Hepatocyte (in vitro differentiated cells): ENCODE measurements at places on chromosomes 16 and 17. TPM values are rescaled to one million over a fixed set of nuclear protein-coding genes. Genes with fewer than 3 reads are reported as not detected.

HYDIN gene
- total RNA-seq = 0.52 and 0.67 TPM in 2 replicates

OR1A1 gene
- total RNA-seq = not detected in 2 replicates

DNA sequence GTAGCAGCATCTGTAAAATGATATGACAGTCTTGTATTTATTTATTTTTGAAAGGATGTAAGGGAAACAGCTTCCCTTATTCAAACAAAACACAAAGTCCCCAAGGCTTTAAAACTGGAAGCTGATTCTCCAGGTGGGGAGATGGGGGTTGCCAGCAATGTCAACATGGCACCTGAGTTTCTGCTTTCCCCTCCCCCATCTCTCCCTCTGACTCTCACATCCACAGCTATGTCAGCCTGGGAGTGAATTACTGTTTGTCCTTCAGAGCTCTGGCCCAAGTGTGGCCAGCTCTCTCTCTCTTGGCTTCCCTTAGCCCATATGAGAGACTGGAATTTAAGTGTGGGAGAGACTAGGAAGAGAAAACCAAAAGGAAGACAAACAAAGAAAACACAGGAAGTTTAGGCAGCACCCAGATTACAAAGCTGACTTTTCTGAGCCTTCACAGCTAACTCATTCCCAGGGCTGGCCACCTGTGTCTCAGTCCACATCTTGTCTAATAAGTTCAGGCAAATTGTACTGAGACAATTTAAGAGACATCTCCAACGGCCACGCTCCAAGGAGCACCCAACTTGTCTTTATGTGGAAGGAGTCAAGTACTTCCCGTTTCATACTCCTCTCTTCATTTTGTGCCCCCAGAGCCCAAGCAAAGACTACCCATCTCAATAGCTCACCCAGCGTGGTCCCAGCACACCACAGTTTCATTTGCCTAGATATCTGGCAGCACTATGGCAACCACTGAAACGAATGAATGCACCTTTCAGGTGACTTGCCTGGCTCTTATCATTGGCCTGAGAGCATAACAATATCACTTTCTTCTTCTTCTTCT, 69.2 kb downstream of the SOX9 start:
- no peak overlapping the region for H3K27ac ChIP-seq
- peaks cover 6% of the 10 kb centered on the region for H3K4me1 ChIP-seq
- no peaks in the 10 kb centered on the region for H3K36me3 ChIP-seq
- H3K4me3 ChIP-seq = no peak overlapping the region
- no peaks in the 10 kb centered on the region for H3K27me3 ChIP-seq

NOD2 gene
- 0.12 and 0.13 TPM in 2 replicates for total RNA-seq

MPO gene
- total RNA-seq = 0.13 TPM in 1 of 2 replicates, not detected in the other

DNA sequence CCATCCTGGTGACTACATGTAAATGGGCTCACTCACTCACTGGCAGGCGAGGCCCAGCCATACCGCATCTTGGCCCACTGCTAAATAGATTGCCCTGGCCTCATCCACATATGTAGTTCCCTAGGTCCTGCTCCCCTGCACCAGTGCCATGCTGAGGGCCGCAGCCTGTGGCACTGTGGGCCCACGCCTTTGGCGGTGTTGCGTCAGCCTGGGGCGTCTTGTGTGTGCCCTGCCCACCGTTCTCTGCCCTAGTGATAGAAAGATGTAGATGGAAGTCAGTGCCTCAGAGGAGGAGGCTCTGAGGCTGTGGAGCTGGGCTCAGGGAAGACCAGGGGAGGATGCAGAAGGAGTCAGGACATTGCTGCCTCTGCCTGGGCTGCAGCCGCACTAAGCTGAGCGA, 18.9 kb downstream of the C17orf75 start:
- DNase-seq = no peak
- H3K27ac ChIP-seq = no peak overlapping the region
- no peaks in the 10 kb centered on the region for H3K27me3 ChIP-seq
- H3K4me1 ChIP-seq = no peaks in the 10 kb centered on the region
- no peaks in the 10 kb centered on the region for H3K36me3 ChIP-seq

DLX3 gene
- 0.37 and 0.88 TPM in 2 replicates for total RNA-seq

DNA sequence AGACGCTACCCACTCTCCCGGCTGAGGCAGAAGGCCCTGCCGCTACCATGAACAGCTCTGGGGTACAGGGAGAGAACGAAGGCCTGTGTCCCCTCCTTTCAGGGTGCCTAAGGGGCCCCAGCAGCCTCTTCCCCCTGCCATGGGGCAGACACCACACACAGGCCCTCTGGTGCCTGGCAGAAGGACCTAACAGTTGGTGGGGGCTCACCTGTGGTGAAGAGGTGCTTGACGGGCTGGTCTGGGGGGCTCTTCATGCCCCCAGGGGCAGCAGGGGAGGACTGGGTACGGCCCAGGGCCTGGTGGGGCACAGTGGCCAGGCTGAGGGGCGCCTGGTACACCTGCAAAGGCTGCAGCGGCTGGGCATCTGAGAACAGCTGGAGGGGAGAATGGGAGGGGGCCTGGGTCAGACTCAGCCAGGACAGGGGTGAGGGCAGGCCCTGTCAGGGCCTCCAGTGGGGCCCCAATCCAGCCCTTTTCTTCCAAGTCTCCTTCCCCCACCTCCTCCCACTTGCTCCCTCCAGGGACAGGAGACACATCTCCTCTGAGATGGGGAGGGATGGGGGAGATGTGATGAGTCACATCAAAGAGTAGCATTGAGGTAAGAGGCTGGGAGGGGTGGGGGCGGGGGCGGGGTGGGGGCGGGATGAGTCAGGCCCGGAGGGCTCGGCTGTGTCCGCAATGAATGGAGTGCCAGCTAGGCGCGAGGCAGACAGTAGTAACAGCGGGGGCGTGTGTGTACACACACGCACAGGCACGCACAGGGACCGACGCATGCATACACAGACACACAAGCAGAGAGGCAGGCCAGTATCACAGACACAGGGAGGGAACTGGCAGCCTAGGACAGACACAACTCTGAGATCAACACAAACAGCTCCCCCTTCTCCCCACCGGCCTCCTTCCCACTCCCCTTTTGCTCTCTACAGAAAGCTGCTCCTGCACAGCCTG, 16.1 kb downstream of the G6PC3 start:
- no peak overlapping the region for H3K4me3 ChIP-seq
- H3K4me1 ChIP-seq = peaks cover 11% of the 10 kb centered on the region
- H3K27me3 ChIP-seq = no peaks in the 10 kb centered on the region
- DNase-seq = peak; percentile 92

- H3K4me1 ChIP-seq = peaks cover 10% of the 10 kb centered on the region
- H3K36me3 ChIP-seq = no peaks in the 10 kb centered on the region
- H3K27me3 ChIP-seq = no peaks in the 10 kb centered on the region
- H3K27ac ChIP-seq = no peak overlapping the region
Observed at GRCh38 chr17:31092475-31093064, 2.2 kb upstream of the NF1 start.

GRCh38 chr17:73237714-73238113, 24.0 kb downstream of the CPSF4L start:
- peaks cover 7% of the 10 kb centered on the region for H3K4me1 ChIP-seq
- H3K4me3 ChIP-seq = no peak overlapping the region
- H3K36me3 ChIP-seq = no peaks in the 10 kb centered on the region
- no peak overlapping the region for H3K27ac ChIP-seq
- no peak for DNase-seq

DNA sequence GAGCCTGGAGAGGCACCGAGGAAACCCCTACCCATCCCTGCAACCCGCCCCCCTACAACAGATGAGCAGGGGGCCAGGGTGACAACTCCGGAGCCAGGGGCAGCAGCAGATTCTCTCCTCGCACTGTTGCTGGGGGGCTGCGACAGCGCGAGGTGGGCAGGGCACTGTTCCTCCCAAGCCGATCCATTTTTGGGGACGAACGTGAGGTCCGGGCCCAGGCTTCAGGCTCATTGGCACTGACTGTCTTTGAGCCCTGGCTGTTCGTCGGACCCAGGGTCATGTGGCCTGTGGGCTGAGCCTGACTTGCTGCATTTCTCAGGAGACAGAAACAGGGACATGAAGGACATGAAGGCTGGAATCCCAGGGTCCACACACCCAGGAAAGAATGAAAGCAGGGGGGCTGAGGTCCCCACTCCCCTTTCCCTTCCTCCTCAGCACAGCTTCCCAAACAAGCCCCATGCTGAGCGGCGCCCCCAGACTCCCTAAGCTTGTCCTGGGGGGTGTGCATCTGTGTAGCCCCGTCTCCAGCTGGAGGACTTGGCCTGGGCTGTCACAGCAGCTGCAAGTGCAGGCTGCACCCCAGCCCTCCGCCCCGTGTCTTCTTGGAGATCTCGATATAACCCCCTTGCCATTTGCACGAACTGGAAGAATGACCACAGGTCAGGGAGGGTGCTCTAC, 18.7 kb downstream of the CEP295NL start:
- H3K4me1 ChIP-seq = peaks cover 32% of the 10 kb centered on the region
- H3K4me3 ChIP-seq = no peak overlapping the region
- H3K36me3 ChIP-seq = no peaks in the 10 kb centered on the region

XYLT1 gene
- 12.5 and 13.7 TPM in 2 replicates for total RNA-seq

TOX3 gene
- total RNA-seq = 9.4 and 11.8 TPM in 2 replicates

C16orf96 gene
- 0.12 and 0.20 TPM in 2 replicates for total RNA-seq

DNA sequence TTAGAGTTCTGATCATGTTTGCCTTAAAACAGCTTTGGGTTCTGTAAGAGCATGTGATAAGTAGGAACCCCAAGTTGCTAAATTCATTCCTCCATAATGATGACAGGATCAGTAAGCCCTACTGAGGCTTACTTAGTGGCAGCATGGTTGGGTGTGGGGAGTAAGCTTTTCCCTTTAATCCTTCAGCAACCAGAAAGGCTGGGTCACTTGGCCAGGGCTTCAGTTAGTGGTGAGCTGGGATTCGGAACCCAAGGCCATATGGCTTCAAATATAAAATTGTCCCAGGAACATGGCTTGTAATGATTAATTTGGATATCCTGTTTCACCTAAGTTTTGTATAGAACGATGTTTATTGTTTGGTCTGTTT, 850 bp downstream of the GINS3 start:
- H3K27me3 ChIP-seq = peaks cover 4% of the 10 kb centered on the region
- H3K36me3 ChIP-seq = no peaks in the 10 kb centered on the region
- H3K4me1 ChIP-seq = no peaks in the 10 kb centered on the region
- no peak for DNase-seq
- H3K27ac ChIP-seq = peak overlapping the region; percentile 45

DNA sequence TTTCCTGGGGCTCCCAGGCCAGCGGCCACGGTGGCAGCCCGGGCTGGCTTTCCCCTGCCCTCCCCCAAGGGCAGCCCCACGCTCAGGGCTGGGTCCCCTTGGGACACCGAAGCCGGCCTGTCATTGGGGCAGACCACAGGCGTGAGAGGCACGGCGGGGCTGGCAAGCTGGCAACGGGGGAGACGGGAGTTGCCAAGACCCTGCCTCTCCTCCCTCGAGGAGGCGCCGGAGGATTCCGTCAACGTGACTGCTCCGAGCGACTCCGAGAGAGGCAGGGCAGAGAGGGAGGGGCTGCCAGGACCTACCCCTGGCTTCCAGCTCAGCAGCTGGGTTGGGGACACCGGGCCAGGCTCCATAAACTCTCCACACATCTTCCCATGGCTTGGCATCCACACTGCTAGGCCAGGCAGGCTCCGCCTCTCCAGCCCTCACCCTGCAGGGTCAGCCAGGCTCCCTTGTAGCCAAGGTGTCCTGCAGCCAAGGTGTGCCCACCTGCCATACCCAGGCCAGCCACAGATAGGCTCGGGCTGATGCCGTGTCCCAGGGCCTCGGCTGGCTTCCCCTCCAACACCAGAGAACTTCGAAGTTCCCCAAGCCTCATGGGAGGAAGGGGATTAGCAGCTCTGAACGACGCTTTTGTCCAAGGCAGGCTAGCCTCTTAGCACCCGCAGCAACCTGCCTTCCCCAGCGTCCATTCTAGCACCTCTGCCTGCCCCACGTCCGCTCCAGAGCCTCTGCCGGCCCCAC, 25.5 kb downstream of the TIMM22 start:
- H3K4me1 ChIP-seq = no peaks in the 10 kb centered on the region
- no peak overlapping the region for H3K4me3 ChIP-seq
- H3K27me3 ChIP-seq = no peaks in the 10 kb centered on the region

PRSS27 gene
- total RNA-seq = 1.4 and 4.3 TPM in 2 replicates

DNA sequence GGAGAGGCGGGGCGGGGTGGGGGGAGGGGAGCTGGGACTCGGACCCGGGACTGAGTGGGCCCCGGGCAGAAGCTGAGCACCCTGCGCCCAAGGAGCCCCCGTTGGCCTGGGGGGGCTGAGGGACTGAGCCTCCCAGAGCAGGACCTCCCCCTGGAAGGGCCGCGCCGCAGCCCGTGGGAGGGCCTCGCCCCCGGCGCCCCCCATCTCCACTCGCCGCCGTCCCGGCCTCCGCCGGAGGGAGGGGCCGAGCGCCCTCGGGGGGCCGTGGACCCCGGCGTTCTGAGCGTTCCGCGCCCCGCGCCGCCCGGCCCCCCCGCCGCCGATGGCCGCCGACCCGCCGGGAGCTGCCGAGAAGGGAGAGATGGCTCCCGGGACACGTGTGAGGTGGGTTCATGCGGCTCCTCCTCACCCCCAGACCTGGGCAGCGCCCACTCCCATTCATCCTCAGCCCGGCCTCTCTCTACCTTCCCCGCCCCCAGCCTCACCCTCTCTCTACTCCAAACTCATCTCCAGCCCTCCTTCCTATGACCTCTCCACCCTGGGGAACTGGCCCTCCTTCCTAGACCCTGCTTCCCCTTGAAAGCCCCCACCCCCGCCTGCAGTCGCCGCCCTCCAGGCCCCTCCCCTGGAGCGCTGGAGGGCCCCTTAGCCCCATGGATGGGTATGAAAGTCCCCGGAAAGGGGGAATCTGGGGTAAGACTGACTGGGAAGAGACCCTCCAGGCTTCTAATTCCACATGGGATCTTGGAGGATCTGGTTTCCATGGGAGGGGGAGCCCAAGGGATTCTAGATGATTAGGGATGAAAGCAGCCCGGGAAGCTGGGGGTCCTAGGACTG, 922 bp downstream of the FBXL19 start:
- peak; percentile 38 for DNase-seq
- no peaks in the 10 kb centered on the region for H3K36me3 ChIP-seq
- peaks cover 5% of the 10 kb centered on the region for H3K4me1 ChIP-seq
- peak overlapping the region; percentile 32 for H3K27ac ChIP-seq
- no peaks in the 10 kb centered on the region for H3K27me3 ChIP-seq
